ENCODE measurements at places on chromosomes 12 and 14. TPM values are rescaled to one million over a fixed set of nuclear protein-coding genes. Genes with fewer than 3 reads are reported as not detected.

The KRT83 gene
- total RNA-seq = not detected

The EXOC5 gene
- 58.6 TPM for total RNA-seq

The CFAP73 gene
- total RNA-seq = not detected

The ZNF664 gene
- 36.3 TPM for total RNA-seq

GRCh38 chr12:123034865-123035264 lies 54.4 kb downstream of the ARL6IP4 start:
- H3K4me3 ChIP-seq = no peak overlapping the region
- H3K27me3 ChIP-seq = no peaks in the 10 kb centered on the region

DNA sequence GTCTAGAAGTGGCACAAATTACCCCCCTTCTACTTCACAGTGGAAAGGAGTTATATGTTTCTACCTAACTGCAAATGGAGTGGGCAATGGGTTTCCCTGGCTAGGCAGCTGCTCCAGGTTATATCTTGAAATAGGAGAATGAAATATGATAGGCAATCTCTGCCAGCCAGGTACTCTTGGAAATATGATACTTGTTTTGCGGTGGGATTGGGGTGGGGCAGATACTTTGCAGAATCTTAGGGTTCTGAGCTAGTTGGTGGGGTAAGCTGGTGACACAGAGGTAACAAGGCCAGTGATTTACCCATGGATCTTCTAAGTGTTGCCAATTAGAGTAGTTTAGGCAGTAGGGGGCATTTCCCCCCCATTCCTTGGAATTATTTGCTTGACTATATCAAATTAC lies 140.1 kb downstream of the ATP23 start:
- no peak for DNase-seq
- no peaks in the 10 kb centered on the region for H3K27me3 ChIP-seq
- no peak overlapping the region for H3K27ac ChIP-seq
- no peak overlapping the region for H3K4me3 ChIP-seq
- no peaks in the 10 kb centered on the region for H3K36me3 ChIP-seq
- H3K4me1 ChIP-seq = no peaks in the 10 kb centered on the region

DNA sequence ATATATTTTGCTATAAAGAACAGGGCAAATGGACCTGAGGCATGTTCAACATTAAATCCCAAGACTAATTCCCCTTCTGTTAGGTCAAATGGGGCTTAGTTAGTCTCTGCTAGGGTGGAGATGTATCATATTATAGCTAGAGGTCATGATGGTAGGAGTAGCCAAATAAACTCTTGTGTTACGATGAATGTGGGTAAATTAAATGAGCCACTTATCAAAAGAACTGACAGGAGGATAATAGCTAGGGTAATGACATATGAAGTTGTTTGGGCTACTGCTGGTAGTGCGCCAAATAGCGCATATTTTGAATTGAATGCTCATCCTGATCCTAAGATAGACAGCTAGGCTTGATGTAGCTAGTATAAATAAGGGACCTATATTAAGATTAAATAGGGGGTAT lies 445.0 kb downstream of the GXYLT1 start:
- no peaks in the 10 kb centered on the region for H3K4me1 ChIP-seq
- H3K27me3 ChIP-seq = no peaks in the 10 kb centered on the region
- no peak overlapping the region for H3K27ac ChIP-seq
- no peak for DNase-seq
- H3K36me3 ChIP-seq = no peaks in the 10 kb centered on the region
- H3K4me3 ChIP-seq = no peak overlapping the region

- H3K4me3 ChIP-seq = no peak overlapping the region
- no peak for DNase-seq
- H3K36me3 ChIP-seq = no peaks in the 10 kb centered on the region
Measured at GRCh38 chr12:120067084-120067869, 49.3 kb downstream of the RAB35 start.

DNA sequence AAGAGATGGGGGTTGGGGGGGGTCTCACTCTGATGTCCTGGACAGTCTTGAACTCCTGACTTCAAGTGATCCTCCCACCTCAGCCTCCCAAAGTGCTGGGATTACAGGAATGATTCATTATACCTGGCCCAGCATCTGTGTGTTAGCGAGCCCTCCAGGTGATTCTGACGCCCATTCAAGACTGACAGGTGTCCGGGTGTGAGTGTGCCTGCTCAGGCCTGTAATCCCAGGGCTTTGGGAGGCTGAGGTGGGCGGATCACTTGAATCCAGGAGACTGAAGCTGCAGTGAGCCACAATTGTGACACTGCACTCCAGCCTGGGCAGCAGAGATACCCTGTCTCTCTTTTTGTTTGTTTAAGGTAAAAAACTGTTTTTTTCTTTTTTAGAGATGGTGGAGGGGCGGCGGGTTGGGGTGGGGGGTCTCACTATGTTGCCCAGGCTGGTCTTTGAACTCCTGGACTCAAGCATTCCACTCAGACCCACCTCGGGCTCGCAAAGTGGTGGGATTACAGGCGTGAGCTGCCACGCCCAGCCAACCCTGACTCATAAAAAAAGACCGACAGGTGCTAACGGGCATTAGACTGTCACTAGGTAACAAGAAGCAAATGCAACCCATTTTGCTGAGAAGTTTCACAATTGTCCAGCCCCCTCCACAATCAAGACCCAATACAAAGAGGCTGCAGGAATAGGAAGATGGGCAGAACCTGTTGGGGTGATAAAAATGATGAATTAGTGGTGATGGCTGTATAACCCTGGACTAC lies 4.7 kb downstream of the VSIG10 start:
- no peak overlapping the region for H3K4me3 ChIP-seq
- no peak overlapping the region for H3K27ac ChIP-seq
- no peak for DNase-seq
- no peaks in the 10 kb centered on the region for H3K36me3 ChIP-seq

DNA sequence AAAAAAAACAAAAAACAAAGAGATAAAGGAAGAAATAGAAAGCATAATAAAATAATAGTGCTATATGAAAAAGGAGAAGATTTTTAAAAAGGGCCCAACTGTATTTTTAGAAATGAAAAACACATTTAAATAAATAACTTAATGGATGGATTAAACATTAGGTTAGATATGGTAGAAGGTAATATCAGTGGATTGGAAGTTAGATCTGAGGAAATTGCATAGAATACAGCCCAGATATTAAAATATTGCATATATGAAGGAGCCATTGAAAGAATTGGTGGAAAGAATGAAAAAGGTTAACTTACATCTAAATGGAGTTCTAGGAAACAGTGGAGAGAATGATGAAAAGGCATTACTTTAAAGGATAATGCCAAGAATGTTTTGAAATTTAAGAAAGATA lies 27.8 kb downstream of the CACNA1C start:
- no peaks in the 10 kb centered on the region for H3K27me3 ChIP-seq
- H3K4me3 ChIP-seq = no peak overlapping the region
- peaks cover 3% of the 10 kb centered on the region for H3K36me3 ChIP-seq
- H3K27ac ChIP-seq = no peak overlapping the region
- H3K4me1 ChIP-seq = peaks cover 37% of the 10 kb centered on the region
- no peak for DNase-seq

DNA sequence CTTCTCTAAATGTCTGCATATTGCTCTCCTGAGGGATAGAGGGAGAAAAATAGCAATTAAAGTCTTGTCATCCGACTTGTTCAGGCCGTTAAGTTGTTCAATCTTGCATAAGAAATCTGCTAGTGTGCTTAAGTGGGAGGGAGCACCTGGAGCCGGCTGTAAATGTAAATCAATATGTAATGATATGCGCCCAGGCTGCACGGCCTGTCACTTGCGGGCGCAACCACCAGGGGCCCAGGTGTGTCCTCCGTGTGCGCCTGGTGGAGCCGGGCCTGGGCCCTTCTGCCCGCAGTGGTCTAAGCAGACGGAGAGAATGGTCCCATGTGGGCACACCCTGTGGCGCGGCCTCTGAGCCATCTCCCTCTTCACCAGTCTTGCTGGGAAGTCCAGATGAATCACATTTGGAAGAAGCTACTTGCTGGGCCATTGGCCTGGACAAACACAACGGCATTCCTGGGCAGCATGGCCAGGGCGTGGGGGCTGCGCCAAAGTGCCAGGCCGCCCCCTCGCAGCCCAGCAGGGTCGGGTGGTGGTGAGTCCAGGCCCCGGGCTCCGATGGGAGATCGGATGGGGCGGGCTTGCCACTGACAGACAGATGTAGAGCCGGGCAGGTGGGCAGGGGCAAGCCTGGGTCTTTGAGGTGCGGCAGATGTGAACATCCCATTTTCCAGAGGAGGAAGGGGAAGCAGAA lies 193.3 kb upstream of the C14orf180 start:
- no peak for DNase-seq
- no peak overlapping the region for H3K27ac ChIP-seq
- H3K4me1 ChIP-seq = no peaks in the 10 kb centered on the region
- H3K27me3 ChIP-seq = no peaks in the 10 kb centered on the region
- no peak overlapping the region for H3K4me3 ChIP-seq
- H3K36me3 ChIP-seq = no peaks in the 10 kb centered on the region

GRCh38 chr14:103849151-103849886 lies 1.9 kb upstream of the PPP1R13B start:
- no peak overlapping the region for H3K27ac ChIP-seq
- H3K27me3 ChIP-seq = no peaks in the 10 kb centered on the region
- no peaks in the 10 kb centered on the region for H3K4me1 ChIP-seq
- no peak overlapping the region for H3K4me3 ChIP-seq

- no peaks in the 10 kb centered on the region for H3K27me3 ChIP-seq
- no peaks in the 10 kb centered on the region for H3K36me3 ChIP-seq
- no peak overlapping the region for H3K4me3 ChIP-seq
Measured at GRCh38 chr12:3747543-3747942, 5.4 kb downstream of the CRACR2A start.

- H3K36me3 ChIP-seq = peaks cover 28% of the 10 kb centered on the region
- no peak for DNase-seq
- no peaks in the 10 kb centered on the region for H3K4me1 ChIP-seq
- H3K27me3 ChIP-seq = no peaks in the 10 kb centered on the region
Measured at GRCh38 chr12:101764051-101764792, 25.0 kb upstream of the SYCP3 start.

GRCh38 chr14:38839694-38840365 lies 263.2 kb downstream of the SEC23A start:
- no peaks in the 10 kb centered on the region for H3K27me3 ChIP-seq
- H3K27ac ChIP-seq = no peak overlapping the region
- H3K4me3 ChIP-seq = no peak overlapping the region
- no peaks in the 10 kb centered on the region for H3K36me3 ChIP-seq
- H3K4me1 ChIP-seq = 0 out of 2 replicates have a peak, but pooled peaks cover 8% of the 10 kb centered on the region
